ENCODE measurements at places on chromosomes 2 and 18. TPM values are rescaled to one million over a fixed set of nuclear protein-coding genes. Genes with fewer than 3 reads are reported as not detected.

Gene USP40
- total RNA-seq, result 13.3 TPM

Gene TLX2
- 0.60 TPM for total RNA-seq

DNA sequence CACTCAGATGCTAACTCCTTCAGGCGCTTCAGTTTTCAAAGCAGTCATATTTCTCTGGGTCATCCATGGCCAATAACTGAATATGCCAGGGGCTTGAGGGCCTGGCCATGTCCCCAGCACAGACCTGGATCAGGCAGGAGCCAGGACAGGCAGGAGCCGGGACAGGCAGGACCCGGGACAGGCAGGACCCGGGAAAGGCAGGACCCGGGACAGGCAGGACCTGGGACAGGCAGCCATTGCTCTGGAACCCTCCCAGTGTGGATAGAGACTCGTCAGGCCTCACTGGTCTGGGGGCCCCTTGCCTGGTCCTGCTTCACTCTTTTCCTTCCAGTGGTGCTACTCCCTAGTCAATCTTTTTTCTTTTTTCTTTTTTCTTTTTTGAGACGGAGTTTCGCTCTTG is 117.5 kb upstream of the TEX51 start:
- H3K36me3 ChIP-seq, result no peaks in the 10 kb centered on the region
- no peak overlapping the region for H3K4me3 ChIP-seq
- no peak overlapping the region for H3K27ac ChIP-seq
- H3K27me3 ChIP-seq, result no peaks in the 10 kb centered on the region
- H3K4me1 ChIP-seq, result no peaks in the 10 kb centered on the region
- DNase-seq, result no peak

DNA sequence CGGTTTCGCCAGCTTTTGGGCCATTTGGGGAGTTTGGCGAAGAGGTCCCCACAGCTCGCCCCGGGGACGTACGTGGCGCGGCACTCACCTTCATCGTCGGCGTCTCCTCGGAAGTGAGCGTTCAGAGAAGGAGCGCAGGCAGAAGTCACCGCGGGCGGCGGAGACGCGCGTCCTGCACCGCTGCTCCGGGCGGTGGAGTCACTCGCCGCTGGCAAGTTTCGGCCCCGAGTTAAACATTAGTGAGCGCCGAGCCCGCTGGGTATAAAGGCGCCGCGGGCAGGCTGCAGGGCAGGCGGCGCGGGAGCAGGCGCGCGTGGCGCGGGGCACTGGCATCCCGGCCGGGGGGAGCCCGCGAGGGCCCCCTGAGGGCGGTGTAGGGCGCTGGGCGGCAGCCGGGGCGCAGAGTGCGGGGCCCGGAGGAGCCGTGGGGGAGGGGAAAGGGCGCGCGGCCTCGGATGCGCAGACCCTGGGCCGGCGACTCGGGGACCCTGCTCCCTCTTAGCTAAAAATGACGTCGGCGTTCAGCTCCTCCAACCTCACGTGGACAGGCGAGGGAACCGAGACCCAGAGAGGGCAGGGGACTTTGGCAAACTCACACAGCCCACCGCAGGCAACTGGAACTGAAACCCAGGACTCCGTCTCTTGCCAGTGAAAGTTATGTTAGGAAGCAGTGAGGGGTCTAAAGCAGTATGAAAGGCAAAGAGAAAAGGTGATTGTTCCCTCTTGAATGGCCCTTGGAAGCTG is at the start of gene DPP4:
Gene DPP4 (minus strand): TSS at position 328 of the 744 bp plus-strand sequence. CDS start 234 bp downstream, at position 94.
- H3K36me3 ChIP-seq, result no peaks in the 10 kb centered on the region
- H3K4me3 ChIP-seq, result peak within 1 kb of the TSS; percentile 85
- peak within 1 kb of the TSS; percentile 69 for H3K27ac ChIP-seq
- DNase-seq, result peak; percentile 47

- peaks cover 74% of the 10 kb centered on the region for H3K4me1 ChIP-seq
- peaks cover 3% of the 10 kb centered on the region for H3K36me3 ChIP-seq
- no peak overlapping the region for H3K4me3 ChIP-seq
- H3K27ac ChIP-seq, result no peak overlapping the region
- H3K27me3 ChIP-seq, result no peaks in the 10 kb centered on the region
Measured at GRCh38 chr2:224570328-224570993, 14.7 kb downstream of the CUL3 start.

DNA sequence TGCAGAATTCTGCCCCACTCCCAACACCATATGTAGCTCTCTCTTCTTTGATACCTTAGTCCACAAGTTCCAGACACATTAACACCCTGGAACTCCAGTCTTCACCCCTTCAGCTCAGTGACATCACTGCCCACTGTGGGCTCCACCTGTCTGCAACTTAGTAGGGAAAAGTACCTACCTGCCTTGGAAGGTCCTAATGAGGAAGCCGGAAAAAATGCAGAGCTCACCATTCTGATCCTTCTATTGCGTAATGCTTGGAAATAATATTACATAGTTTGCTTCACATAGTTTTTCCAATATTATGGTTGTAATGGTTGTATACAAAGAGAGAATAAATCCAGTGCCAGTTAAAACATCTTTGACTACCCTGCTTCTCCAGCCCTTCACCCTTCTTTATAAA is 738.4 kb downstream of the RNF144A start:
- peaks cover 3% of the 10 kb centered on the region for H3K4me1 ChIP-seq
- no peaks in the 10 kb centered on the region for H3K36me3 ChIP-seq
- no peak overlapping the region for H3K4me3 ChIP-seq

DNA sequence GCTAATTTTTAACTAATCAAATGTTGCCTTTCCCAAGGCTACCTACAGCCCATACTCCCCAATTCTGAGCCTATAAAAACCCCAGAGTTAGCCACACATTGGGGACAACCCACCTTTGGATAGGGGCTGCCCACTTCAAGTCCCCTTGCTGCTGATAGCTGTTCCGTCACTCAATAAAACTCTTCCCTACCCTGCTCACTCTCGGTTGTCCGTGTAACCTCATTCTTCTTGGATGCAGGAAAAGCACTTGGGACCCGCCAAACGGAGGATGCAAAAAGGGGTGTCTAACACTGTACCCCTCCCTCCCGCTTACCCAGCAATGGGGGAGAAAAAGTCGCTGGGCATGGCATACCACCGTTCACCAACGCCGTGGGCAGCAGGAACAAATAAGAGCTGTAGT is 12.2 kb downstream of the IWS1 start:
- no peak overlapping the region for H3K4me3 ChIP-seq
- DNase-seq, result no peak
- peaks cover 25% of the 10 kb centered on the region for H3K4me1 ChIP-seq
- no peaks in the 10 kb centered on the region for H3K27me3 ChIP-seq
- H3K27ac ChIP-seq, result no peak overlapping the region

Gene MBD2
- 201 TPM for total RNA-seq

Gene RFTN2
- not detected for total RNA-seq

Gene MAP3K19
- total RNA-seq, result not detected

- H3K4me1 ChIP-seq, result no peaks in the 10 kb centered on the region
- H3K4me3 ChIP-seq, result no peak overlapping the region
- no peak overlapping the region for H3K27ac ChIP-seq
- DNase-seq, result no peak
Measured at GRCh38 chr2:214652473-214652872, 157.0 kb downstream of the BARD1 start.

DNA sequence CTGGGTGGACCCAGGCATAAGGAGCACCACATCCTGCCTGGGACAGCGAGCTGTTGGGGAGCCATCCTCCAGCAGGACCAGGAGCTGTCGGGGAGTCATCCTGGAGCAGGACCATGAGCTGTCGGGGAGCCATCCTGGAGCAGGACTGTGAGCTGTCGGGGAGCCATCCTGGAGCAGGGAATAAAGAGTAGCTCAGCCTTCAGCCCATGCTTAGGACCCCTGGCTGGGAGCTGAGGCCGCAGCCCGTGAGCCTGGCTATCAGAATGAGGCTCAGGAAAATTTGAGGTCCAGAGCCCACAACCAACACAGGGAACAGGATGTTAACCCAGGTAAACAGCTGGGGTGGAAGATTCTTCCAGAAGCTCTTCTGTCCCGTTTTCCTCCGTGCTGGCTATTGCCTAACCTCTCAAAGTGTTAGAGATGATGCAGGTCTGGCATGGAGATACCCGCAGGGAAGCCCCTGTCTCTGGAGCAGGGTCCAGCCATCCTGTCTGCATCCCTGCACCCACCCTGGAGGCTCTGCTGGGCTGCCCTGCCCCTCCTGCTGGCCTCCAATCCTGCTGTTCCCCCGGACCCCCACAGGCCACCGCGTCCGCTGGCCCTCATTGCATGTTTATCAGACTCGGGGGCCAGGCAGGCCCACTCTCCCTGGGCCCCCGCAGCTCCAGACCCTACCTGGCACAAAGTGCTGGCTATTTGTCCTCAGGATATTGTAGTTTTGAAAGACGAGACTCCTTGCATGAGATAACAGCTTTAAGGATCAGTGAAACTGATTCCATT is 243.5 kb upstream of the MYT1L start:
- DNase-seq, result no peak
- H3K27me3 ChIP-seq, result no peaks in the 10 kb centered on the region
- H3K4me3 ChIP-seq, result no peak overlapping the region
- H3K4me1 ChIP-seq, result no peaks in the 10 kb centered on the region
- H3K36me3 ChIP-seq, result no peaks in the 10 kb centered on the region

Gene OSR1
- not detected for total RNA-seq

Gene EPAS1
- 9.0 TPM for total RNA-seq

- no peak overlapping the region for H3K27ac ChIP-seq
- DNase-seq, result no peak
- no peaks in the 10 kb centered on the region for H3K4me1 ChIP-seq
- H3K36me3 ChIP-seq, result no peaks in the 10 kb centered on the region
- H3K4me3 ChIP-seq, result no peak overlapping the region
- no peaks in the 10 kb centered on the region for H3K27me3 ChIP-seq
Measured at GRCh38 chr2:199742884-199743283, 108.1 kb downstream of the FTCDNL1 start.

DNA sequence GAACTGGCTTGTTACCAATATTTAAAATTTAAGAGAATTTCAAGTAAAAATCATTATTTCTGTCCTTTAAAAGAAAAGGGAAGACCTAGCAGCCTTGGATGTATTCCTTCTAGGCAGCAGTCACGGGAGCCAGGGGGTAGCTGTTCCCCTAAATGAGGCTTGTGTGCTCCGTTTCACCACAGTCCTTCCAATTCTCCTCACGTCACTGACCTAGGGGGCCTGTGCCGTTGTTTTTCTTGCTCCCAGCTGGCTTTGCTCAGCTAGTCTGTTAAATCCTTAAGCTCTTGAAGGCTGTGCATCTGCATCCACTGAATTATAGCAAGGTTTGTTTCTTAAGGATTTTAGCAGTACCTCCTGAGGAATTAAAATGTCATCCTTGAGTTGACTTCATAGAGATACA is 9.9 kb downstream of the KLHL23 start:
- no peak overlapping the region for H3K4me3 ChIP-seq
- no peaks in the 10 kb centered on the region for H3K36me3 ChIP-seq
- no peak overlapping the region for H3K27ac ChIP-seq
- H3K27me3 ChIP-seq, result no peaks in the 10 kb centered on the region
- DNase-seq, result no peak
- H3K4me1 ChIP-seq, result no peaks in the 10 kb centered on the region

Gene DGKD
- total RNA-seq, result 54.2 TPM

DNA sequence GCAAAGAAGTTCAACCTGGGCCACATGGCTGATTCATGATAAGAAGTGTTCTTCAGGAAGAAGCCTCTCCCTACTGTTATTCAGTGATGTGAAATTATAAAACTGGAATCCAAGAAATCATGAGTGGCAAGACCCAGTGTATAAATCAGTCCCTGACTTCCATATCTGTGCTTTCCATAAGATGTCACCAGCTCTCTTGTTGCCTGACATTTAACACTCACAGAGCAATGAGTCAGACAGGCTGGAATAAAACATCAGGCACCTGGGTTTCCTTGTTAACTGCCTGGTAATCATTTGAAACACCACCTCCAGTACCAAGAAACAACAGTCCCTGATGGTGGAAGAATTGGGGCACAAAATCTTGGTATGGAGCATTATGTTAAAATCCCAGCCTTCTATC is 76.1 kb downstream of the SCG2 start:
- no peak for DNase-seq
- H3K27ac ChIP-seq, result no peak overlapping the region
- H3K4me1 ChIP-seq, result no peaks in the 10 kb centered on the region
- H3K27me3 ChIP-seq, result no peaks in the 10 kb centered on the region
- H3K36me3 ChIP-seq, result no peaks in the 10 kb centered on the region
- H3K4me3 ChIP-seq, result no peak overlapping the region

GRCh38 chr2:152421521-152422370 is 86.8 kb downstream of the FMNL2 start:
- no peak overlapping the region for H3K4me3 ChIP-seq
- H3K27ac ChIP-seq, result no peak overlapping the region
- no peaks in the 10 kb centered on the region for H3K36me3 ChIP-seq
- H3K4me1 ChIP-seq, result no peaks in the 10 kb centered on the region
- no peaks in the 10 kb centered on the region for H3K27me3 ChIP-seq

Gene TEKT4
- total RNA-seq, result not detected

Gene CDH2
- total RNA-seq, result not detected

DNA sequence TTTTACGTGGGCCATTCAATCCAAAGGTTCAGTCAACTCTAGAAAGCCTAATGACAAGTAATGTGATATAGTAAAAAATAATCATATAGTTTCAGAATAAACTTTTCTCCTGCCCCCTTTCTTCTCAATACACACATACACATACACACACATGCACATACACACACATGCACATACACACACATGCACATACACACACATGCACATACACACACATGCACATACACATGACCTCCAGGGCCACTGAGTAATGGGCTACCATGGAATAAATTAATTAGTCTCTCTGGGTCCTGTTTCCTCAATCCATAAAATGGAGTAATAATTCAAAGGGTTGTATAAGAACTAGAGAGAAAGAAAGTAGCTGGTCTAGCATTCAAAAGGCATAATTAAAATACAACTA is 5.4 kb upstream of the TRIB2 start:
- peaks cover 54% of the 10 kb centered on the region for H3K4me1 ChIP-seq
- no peaks in the 10 kb centered on the region for H3K27me3 ChIP-seq
- no peak for DNase-seq
- H3K4me3 ChIP-seq, result no peak overlapping the region
- H3K27ac ChIP-seq, result no peak overlapping the region

GRCh38 chr2:2899826-2900225 is 477.8 kb downstream of the EIPR1 start:
- no peaks in the 10 kb centered on the region for H3K27me3 ChIP-seq
- no peak overlapping the region for H3K27ac ChIP-seq
- no peaks in the 10 kb centered on the region for H3K4me1 ChIP-seq
- H3K4me3 ChIP-seq, result no peak overlapping the region
- no peaks in the 10 kb centered on the region for H3K36me3 ChIP-seq

GRCh38 chr2:241569831-241570281 is 11.3 kb downstream of the BOK start:
- no peaks in the 10 kb centered on the region for H3K27me3 ChIP-seq
- no peaks in the 10 kb centered on the region for H3K4me1 ChIP-seq
- no peak overlapping the region for H3K27ac ChIP-seq
- H3K4me3 ChIP-seq, result no peak overlapping the region
- H3K36me3 ChIP-seq, result no peaks in the 10 kb centered on the region

GRCh38 chr2:172350839-172351479 is 76.4 kb upstream of the ITGA6 start:
- H3K36me3 ChIP-seq, result no peaks in the 10 kb centered on the region
- H3K27ac ChIP-seq, result no peak overlapping the region
- no peaks in the 10 kb centered on the region for H3K4me1 ChIP-seq
- no peak for DNase-seq

Gene ASB18
- total RNA-seq, result not detected

Gene ERICH2
- total RNA-seq, result not detected

- H3K4me1 ChIP-seq, result no peaks in the 10 kb centered on the region
- H3K27ac ChIP-seq, result no peak overlapping the region
- no peaks in the 10 kb centered on the region for H3K27me3 ChIP-seq
- H3K36me3 ChIP-seq, result no peaks in the 10 kb centered on the region
Measured at GRCh38 chr2:124647245-124647644, 622.2 kb downstream of the CNTNAP5 start.

- H3K4me3 ChIP-seq, result no peak overlapping the region
- no peaks in the 10 kb centered on the region for H3K27me3 ChIP-seq
- H3K4me1 ChIP-seq, result no peaks in the 10 kb centered on the region
- no peak for DNase-seq
Measured at GRCh38 chr2:85477884-85478283, 59.4 kb downstream of the SH2D6 start.

Gene MAPRE2
- 38.6 TPM for total RNA-seq

Gene CYBRD1
- total RNA-seq, result 1.2 TPM

Gene STAT4
- total RNA-seq, result 53.0 TPM

All from CD8-positive, alpha-beta memory T cell (primary cell).